Right ventricle myocardium inferior (tissue), 1 donor: ENCODE measurements at places on chromosomes 2 and 18. TPM values are rescaled to one million over a fixed set of nuclear protein-coding genes. Genes with fewer than 3 reads are reported as not detected.

DNA sequence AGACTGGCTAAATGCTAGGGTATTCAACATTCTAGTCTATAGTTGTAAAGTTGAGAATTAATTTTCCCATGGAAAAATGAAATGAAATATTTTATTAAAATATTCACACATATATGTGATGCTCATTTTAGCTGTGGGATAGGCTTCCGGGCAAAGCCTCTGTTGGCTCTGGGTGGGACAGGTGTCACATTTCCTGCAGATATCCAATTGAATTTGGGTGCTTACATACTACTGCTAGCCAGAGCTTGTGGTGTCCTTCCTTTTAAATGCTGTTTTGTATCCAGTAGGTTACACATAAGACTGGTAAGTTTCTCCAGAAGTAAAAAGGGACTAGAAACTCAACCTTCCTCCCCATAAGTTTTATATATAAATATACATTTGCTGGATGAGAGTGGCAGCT is 73.8 kb downstream of the RPRM start:
- DNase-seq, result no peak

Gene TGFA
- total RNA-seq, result 1.0 TPM

DNA sequence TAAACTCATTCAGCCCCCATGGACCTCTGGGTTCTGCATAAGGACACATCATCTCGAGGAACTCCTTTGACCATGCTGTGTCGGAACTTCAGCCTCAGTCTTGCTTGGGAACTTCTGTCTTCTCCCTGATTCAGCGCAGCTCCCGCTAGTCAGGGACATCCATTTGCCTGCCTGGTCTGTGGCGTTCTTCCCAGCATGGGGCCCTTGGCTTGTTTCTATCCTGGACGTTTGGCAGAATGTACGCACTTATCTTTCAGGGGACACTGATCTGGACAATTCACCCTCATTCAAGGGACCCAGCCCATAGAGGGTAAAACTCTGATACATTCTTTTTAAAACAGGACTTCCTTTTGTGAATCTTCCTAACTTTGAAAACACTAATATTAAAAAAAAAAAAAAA is 75.8 kb upstream of the WIPF1 start:
- no peak for DNase-seq

- no peak for DNase-seq
Measured at GRCh38 chr2:70928366-70928765, 7.3 kb upstream of the ATP6V1B1 start.

GRCh38 chr2:59080451-59081181 is 839.5 kb upstream of the FANCL start:
- no peak for DNase-seq

- DNase-seq, result no peak
Measured at GRCh38 chr2:105394951-105395611, 3.8 kb downstream of the FHL2 start.

- no peak for DNase-seq
Measured at GRCh38 chr2:102437122-102437521, 14.2 kb downstream of the IL18RAP start.

- peak; percentile 51 for DNase-seq
Measured at GRCh38 chr2:95281071-95281470, 6.8 kb downstream of the PROM2 start.

DNA sequence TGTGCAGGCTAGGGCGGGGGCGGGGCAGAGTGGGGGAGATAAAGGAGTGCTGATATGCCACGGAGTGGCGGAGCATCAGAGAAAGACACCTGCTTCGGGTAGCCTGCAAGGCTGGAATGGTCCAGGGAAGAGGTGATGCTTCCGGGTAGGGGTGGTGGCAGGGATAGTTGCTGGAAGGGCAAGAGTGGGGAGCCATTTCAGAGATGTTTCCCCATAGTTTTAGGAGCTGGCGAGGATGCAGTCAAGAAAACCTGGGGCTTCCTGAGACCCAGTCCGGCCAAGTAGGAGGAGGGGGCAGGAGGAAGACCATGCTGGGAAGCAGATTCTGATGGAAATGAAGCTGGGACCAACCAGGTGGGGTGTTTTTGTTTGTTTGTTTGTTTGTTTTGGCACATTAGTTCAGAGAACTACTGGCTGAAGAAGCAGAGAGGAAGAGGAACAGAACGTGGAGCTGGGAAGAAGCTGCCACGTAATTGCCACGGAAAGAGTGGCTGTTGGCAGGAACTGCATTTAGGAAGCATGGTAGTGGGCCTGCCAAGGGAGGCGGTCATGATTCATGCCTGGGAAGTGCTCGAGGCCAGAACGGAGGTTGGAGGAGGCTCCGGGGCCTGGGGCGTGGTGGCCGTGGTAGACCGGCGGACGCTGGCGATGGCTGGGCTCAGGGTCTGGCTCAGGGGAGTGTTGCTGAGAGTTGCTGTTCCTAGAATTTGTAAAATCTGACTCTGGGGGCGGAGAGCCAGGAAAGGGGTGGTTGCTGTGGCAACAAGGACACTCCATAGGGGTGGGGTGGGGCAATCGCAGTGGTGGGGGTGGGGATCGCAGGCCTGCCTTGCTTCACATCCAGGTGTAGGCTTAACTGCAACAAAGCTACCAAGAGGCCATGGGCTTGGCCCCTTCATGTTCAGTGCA is 8.6 kb upstream of the INPP5D start:
- peak; percentile 84 for DNase-seq

- no peak for DNase-seq
Measured at GRCh38 chr2:107325981-107326786, 440.2 kb upstream of the ST6GAL2 start.

DNA sequence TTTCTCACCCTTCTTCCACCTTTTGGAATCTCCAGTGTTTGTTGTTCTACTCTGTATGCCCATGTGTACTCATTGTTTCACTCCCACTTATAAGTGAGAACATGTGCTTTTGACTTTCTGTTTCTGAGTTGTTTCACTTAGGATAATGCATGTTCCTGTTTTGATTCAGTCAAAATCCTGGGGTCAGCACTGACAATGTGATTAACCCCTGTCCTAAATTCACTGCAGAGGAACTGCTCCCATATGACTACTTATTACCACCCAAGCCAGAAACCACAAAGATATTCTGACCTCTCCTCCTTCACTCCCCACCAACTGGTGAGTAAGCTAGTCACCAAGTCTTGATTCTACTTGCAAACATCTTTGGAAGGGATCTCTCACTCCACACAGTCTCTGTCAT is 251.4 kb upstream of the TCF4 start:
- DNase-seq, result no peak

Gene HSPE1
- 105 TPM for total RNA-seq

Gene UPP2
- total RNA-seq, result not detected

- no peak for DNase-seq
Measured at GRCh38 chr2:233912691-233913423, 4.3 kb upstream of the TRPM8 start.

DNA sequence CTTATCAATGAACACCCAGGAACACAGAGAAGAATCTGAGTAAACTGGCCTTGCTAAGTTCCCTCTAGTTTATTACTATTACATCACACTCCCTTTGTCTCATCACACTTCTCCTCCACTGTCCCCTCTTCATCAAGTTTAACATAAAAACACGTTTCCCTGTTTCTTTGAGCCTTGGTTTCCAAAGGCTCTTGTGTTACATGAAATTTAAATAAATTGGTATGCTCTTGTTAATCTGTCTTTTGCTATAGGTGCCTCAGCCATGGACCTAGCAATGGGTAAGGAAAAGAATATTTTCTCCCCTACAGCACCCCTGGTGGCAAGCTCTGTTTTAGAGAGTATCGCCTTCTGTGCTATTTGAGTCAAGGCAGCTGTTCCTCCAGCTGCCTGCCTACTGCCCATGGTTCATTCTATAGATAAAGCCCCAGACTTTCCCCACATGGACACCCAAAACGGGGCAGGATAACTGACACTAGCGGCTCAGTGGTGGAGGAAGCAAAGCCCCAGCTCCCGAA is 31.8 kb downstream of the TGIF1 start:
- no peak for DNase-seq

- DNase-seq, result peak; percentile 93
Measured at GRCh38 chr2:38959938-38960608, 70.4 kb downstream of the ARHGEF33 start.

Gene LINC00305
- not detected for total RNA-seq

DNA sequence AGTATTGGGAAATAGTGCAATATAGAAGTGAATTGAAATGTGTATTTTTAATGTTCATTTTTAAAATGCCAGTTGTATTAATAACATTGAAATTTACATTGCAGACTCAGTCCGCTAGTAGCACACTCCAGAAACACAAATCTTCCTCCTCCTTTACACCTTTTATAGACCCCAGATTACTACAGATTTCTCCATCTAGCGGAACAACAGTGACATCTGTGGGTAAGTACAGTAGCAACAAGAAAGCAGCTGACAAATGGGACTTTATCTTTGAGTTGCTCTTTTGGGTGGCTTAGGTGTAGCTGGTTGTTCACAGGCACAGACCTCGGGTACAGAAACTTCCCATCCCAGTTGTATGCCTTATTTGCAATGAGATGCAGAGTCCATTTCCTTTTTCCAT is 118.2 kb upstream of the IL1R2 start:
- no peak for DNase-seq

DNA sequence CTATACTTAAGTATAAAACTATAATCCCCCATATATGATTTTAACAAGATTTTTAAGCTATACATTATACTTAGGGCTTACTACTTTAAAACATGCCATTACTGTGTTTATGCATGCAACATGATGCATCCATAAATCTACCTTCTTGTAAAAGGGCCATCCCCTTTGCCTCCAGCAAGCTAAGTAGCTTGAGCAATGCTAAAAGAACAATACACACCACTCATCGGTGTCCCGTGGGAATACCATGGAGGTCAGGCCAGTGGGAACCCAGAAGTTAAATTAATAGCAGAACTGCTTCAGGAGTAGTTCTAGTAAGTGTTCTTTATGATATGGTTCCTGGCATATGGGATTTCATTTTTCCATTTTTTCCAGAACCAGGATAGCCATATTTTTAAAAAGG is 37.8 kb downstream of the SH3RF3 start:
- DNase-seq, result no peak

DNA sequence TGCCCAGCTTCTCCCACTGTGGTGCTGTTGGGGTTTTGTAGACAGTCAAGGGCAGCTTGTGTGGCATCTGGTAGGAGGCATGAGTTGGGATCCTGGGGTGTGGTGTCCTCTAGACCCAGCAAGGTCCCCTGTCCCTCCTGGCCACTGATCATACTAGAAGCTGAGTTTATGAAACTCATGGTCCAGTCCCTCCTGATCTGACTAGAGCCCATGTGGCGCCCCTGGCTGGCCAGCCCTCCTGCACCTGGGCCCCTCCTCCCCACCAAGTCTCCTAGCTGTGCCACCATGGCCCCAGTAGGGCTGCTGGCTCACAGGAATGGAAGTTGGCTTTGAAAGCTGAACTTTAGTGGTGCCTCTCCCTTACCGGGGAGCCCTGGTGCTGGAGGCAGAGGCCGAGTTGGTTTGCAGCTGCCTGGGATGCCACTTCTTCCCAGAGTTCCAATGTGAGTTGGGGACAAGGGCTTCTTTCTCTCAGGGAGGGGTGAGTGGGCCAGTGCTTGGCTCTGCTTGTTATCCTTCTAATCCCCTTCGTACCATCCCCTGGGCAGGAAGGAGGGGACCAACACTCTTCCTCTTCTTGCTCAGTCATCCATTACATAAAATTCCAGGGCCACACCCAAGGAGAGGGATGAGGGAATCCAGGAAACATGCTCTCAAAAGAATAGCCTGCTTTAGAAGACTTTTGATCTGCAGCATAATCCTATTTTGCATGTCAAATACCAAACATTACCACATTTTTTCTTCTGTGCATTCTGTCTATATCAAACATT is 37.5 kb upstream of the HAAO start:
- no peak for DNase-seq

- DNase-seq, result no peak
Measured at GRCh38 chr18:76365561-76365960, 129.5 kb downstream of the ZNF516 start.

DNA sequence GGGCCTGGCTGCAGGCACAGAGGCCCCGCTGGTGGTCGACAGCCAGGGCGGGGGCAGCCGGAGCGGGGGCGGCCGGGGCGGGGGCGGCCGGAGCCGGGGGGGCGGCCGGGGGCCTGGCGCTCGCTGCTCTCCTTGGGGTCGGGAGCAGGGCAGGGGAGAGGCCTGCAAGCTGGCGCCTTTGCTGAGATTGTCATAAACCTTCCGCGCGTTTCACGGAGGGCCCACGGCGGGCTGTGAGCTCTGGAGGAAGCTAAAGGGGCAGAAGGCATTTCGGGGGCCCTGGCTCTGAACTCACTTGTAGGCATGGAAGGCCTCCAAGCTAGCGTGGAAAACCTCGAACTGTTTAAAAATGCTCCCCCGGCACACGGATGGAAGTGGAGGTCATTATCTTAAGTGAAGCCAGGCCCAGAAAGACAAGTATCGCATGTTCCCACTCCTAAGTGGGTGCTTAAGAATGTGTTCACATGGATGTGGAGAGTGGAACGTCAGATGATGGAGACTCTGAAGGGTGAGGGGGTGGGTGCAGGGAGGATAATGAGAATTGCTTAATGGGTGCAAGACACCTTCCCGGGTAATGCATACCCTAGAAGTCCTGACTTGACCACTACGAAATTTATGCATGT is 629 bp downstream of the PRELID3A start:
- DNase-seq, result no peak

Gene CCDC85A
- total RNA-seq, result 5.3 TPM

Gene NETO1
- not detected for total RNA-seq

GRCh38 chr2:24147364-24147763 is 24.1 kb downstream of the FAM228B start:
- no peak for DNase-seq

GRCh38 chr2:120659275-120659977 is 76.2 kb upstream of the GLI2 start:
- DNase-seq, result no peak
